Large intestine (tissue), 12 donors: ENCODE measurements at places on chromosomes 7 and 10. TPM values are rescaled to one million over a fixed set of nuclear protein-coding genes. Genes with fewer than 3 reads are reported as not detected.

IFIT1 gene
- 7.9 TPM for polyA plus RNA-seq

IFIT1B gene
- polyA plus RNA-seq = 0.34 TPM

TMEM196 gene
- 0.79 TPM for polyA plus RNA-seq

SLC18A3 gene
- polyA plus RNA-seq = 3.5 TPM

TCTN3 gene
- 66.9 TPM for polyA plus RNA-seq

ST8SIA6 gene
- polyA plus RNA-seq = 3.0 TPM

UBN2 gene
- 14.2 TPM for polyA plus RNA-seq

CPA4 gene
- polyA plus RNA-seq = 7.9 TPM

PLXDC2 gene
- polyA plus RNA-seq = 19.0 TPM

PRF1 gene
- 2.0 TPM for polyA plus RNA-seq

MRPL43 gene
- polyA plus RNA-seq = 83.3 TPM

LRRC18 gene
- polyA plus RNA-seq = 0.24 TPM
